Activated CD4-positive, CD25-positive, alpha-beta regulatory T cell treated with anti-CD3 and anti-CD28 coated beads, Interleukin-2, amount 50 U/mL, for 72 hours (primary cell): ENCODE measurements at places on chromosomes 16 and 17.

- peak; percentile 87 for DNase-seq
Measured at GRCh38 chr17:48593840-48594537, 410 bp upstream of the HOXB5 start.

GRCh38 chr17:8145811-8146210, 6.4 kb downstream of the PER1 start:
- DNase-seq = no peak

DNA sequence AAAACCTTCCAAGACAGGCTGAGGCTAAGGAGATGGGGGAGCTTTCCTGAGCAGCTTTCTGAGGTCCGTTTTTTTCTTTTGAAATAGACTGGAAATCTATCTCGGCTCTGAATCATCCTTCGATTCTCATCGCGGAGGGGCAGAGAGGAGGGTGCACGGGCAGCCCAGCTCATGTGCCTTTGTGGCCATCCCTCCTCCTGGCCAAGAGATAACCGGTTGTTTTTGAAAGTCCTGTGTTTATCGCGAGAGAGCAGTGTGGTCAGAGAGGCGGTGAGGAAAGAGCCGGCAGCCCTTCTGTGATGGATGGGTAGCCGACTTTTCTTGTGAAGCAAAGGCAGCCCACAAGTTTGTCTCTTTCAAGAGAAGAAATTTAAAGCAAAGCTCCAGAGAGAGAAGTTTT, 191.6 kb downstream of the CCDC182 start:
- DNase-seq = no peak

- peak; percentile 49 for DNase-seq
Measured at GRCh38 chr17:39813631-39814030, 50.5 kb downstream of the IKZF3 start.

GRCh38 chr16:4273858-4274311, 1.1 kb upstream of the TFAP4 start:
- peak; percentile 56 for DNase-seq

DNA sequence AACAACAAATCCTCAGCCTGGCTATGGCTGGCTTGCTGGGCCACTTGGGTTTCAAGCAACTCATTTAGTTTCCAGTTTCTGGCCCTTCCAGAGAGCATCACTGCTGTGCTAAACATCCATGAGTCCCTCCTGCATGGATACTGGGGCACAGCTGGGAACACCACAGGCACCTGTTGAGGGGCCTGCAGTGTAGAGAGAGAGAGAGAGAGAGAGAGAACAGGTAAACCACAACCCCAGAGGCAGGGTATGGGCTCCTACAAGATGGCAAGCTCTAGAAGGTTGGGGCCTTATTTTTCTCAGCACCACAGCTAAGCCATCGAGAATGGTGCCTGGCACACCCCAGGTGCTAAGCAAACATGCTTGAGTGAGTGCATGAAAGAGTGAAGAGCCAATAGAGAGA, 120.3 kb downstream of the RBFOX3 start:
- DNase-seq = no peak

DNA sequence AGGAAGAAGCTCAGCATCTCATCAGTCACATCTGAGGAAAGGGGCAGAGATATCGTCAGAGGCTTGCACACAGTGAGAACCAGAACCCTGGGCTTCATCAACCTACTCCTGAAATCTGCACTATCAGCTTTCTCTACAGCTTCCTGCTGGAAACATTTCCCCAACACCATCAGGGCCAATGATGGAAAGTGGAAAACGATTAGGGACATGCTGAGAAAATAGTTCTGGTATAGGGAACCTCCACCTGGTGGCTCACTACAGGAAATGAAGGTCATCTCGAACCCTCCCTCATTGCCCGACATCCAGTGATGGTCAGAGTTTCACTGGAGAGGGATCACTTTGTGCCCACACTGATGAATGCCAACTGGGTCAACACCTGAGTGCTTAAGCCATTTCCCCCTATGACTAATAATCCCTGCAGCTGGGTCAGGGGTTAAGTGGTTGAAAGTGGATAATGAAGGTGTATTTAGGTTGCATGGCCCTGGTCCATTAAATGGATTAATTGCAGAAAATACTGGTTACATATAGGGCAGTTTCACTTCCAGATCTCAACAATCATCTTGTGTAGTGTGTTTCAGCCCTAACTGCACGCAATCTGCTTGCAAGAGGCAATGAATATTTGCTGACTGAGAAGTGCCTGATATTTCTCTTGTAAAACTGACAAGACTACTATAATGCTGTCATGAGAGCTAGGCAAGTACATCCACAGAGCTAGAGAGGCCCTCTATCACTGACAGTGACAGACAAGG, 43.1 kb upstream of the GSG1L start:
- DNase-seq = no peak

DNA sequence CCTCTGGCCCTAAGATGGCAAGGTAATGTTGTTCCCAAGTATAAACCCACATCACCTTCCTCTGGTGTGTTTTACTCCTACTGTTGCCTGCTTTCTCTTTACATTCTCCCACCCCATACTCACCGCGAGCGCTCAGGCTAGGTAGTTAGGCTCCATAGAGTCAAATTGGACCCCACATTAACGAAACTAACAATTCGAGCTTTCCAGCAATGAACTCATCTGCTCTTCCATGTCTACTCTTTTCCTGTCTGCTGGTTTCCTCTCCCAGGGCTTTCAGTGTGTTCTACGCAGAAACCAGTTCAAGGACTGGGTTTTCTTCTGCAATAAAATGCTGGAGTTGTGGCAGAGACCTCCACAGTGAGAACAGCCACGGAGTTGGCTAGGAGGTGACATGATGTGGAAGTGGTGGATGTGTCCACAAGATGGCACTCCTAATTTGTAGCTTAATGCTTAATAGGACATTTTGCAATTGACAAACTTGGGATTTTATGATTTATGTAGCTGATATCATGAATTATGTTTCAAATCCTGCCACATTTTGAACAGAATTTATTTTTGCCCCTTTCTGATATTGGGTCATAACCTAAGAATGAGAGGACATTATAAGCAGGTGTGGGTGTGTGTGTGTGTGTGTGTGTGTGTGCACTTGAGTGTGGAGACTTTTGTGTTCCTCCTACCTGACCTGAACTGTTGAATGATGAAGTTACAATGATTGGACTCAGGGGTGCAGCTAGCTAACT, 2.2 kb upstream of the UQCRC2 start:
- DNase-seq = no peak

DNA sequence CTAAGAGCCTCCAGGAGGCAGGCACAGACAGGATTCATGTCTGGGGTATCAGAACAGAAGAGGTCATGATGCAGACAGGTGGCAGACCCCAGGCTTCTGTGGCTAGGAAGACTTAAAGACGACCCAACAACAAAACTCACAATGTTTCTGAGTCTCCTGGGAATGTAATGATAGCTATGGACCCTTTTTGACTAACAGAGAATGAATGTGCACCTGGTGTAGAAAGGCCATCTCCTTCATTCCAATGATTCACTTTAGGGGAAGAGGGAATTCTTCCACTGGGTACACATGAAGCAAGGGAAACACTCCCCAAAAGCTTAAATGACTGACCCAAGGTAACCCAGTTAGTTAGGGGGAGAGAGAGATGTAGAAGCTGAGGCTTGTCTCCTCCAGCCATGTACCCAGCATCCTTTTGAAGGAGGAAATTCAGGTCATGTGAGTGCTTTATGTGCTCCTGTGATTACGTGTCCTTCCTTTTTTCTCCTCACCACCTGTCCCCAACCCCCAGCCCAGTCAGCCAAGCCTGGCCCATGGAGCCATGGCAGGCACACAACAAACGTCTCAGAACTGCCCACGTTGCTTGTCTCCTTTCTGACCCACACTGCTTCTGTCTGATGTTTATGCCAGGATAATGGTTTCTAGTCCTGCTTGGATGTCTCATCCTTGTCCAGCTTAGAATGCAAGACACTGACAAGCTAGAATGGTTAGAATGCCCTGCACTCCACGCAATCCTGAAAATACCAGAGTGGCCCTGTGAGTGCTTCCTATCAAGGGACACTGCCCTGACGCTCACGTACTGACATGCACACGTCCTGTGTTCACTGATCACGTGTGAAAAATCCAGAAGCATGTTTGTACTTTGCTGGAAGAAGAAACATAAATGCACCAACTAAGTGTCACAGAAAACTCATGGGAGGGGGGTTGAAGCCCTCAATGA, 156.4 kb downstream of the ZFHX3 start:
- no peak for DNase-seq

DNA sequence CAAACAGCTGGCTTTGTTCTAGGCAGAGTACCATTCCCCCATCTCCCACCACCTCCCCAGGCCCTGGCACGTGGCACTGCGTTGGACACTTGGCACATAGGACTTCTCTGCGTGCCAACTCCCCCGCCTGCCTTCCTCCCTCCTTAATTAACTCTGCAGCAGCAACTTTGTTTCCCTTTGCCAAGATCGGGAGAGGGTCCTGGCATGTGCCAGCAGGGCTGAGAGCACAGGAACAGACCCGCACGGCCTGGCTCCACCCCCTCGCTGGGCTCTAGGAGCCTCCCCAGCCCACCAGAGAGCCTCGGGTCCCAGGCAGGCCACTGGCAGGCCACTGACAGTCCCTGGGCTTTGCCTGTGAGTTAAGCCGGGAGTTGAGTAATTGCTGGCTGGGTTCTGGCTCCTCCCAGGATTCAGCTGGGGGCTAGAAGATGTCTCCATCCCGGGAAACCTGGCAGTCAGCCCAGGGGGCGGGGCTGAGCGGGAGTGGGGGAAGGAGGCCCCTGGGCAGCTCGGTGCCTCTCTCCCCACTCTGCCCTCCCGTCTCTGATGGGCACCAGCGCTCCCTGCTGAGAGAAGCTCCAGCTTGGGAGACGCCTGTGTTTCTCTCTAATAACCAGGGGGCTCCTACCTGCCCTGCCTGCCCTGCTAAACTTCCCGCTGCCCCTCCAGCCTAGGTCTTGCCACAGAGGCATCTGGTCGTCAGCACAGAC, 224.0 kb upstream of the TNRC6C start:
- peak; percentile 12 for DNase-seq

DNA sequence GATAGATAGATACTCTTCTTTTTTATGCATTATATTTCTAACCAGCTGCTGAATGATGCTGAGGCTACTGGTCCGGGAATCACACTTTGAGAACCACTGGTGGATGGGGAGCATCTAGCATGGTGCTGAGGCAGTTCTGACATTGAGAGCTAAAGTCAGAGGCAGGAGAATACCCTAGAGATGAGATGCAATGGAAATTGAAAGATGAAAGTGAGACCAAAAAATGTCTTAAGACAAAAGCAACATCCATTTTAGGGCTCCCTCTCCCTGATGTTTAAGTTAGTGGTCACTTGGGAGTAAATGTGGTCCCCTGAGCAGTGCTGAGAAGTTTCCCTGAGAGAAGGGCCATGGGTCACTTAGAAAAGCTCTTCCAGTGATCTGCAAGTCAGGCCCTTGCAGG, 6.8 kb downstream of the PCTP start:
- DNase-seq = no peak

DNA sequence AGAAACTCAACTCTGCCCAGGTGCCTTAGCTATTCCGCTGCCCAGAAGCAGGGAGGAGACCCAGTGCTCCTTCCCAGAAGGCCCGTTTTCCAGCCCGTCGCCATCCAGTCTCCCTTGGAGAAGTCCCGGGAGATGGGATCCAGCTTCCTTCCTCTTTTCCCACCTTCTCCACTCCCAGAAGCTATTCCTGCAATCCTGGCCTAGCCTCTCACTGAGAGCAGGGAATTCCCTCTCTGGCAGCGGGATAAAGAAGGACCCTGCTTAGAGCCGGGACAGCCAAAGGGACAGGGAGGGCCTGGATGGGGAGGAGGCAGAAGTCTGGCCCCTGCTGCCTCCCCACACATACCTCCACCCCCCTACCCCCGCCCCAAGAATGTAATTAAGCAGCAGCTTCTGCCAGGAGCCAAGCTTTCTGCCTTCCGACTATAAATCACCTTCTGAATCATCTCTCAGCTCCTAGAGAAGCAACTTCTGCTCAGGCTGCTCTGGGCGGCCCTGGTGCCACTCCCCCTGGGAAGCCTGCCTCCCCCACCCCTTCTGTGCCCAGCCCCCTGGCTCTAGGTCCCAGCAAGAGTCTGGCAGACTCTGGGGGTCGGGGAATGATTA, 6.4 kb downstream of the WNT3 start:
- DNase-seq = no peak

- DNase-seq = no peak
Measured at GRCh38 chr17:46770439-46770817, 48.1 kb downstream of the WNT3 start.

GRCh38 chr17:68704871-68705713, 103.9 kb upstream of the FAM20A start:
- no peak for DNase-seq

- DNase-seq = no peak
Measured at GRCh38 chr17:304461-304860, 48.1 kb downstream of the RPH3AL start.

DNA sequence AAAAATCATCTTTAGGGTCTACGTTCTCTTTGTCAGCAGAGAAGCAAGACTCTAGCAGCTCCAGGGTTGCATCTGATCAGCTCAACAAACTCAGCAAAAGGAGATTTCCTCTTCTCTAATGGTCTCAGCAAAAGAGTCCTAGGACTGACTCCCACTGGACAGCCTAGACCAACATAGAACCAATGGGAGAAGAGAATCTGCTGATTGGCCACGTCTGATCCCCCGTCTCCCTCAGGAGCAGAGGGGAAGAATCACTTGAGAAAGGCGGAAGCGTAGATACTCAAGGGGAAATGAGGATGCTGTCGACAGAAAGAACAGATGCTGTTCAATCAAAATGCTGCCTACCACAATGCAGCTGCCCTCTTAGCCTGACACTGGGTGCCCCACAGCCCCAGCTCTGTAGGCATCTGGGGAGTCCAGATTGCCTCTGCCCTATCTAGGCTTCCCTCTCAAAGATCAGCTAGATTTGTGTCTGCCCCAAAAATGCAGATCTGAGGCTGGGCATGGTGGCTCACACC, 31.5 kb upstream of the EMP2 start:
- DNase-seq = no peak

DNA sequence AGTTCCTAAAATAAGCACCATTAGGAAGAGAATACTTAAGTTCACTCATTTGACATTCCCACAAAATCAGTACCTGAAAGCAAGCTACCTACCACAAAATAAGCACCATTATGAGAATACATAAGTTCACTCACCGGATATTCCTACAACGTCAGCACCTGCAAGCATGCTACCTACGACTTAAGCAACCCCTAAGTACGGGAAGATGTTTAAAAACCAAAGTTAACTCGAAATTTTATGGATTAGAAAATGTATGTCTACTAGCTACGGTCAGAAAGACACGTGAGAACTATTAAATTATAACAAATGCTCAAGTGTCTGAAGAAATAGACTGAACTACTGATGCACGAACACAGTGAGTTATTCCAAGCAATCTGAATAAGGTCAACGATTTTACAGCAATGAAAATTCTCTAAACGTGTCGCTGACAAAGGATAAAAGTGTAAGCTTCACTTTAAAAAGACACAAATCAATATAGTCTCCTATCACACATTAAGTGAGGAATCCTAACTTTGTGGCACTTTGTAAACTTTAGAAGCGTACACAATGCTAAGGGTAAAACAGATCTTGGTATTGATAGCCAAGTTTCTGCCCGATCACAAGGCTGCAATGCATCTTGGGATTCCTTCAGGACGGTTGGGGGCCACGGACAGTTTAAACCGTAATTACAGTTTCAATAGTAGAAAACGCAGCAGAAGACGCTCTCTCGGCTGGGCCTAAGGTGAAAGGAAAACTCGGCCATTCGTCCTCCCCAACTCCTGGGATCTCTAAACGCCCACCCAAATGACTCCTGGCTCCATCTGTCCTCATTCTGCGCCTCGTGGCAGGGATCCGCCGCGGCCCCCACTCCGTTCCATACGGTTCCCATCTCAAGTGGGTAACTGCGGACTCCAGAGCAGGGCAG, 1.3 kb downstream of the GSPT1 start:
- peak; percentile 31 for DNase-seq
